ENCODE measurements at places on chromosomes 13 and 19. TPM values are rescaled to one million over a fixed set of nuclear protein-coding genes. Genes with fewer than 3 reads are reported as not detected.

Gene PNMA8C
- 0.05 TPM for total RNA-seq

Gene NLRP4
- under 0.01 TPM for total RNA-seq

Gene SLC5A5
- total RNA-seq = 0.09 TPM

Gene SLC15A1
- total RNA-seq = 0.80 TPM

Gene DACH1
- total RNA-seq = 2.5 TPM

Gene ELAVL3
- 0.09 TPM for total RNA-seq

Gene FGF22
- total RNA-seq = not detected

Gene CEACAM1
- total RNA-seq = 1.3 TPM

Gene SKA3
- total RNA-seq = 35.1 TPM

Gene TMEM147
- 45.0 TPM for total RNA-seq

Gene WDR88
- total RNA-seq = not detected

Gene ZNF317
- total RNA-seq = 24.8 TPM

Gene ANO8
- 2.2 TPM for total RNA-seq

Gene ZIC2
- 0.05 TPM for total RNA-seq

Gene URAD
- total RNA-seq = 0.38 TPM

Gene FFAR2
- total RNA-seq = 0.47 TPM

Gene ZNF709
- total RNA-seq = 5.0 TPM

Gene PCDH9
- 5.0 TPM for total RNA-seq

Gene P2RY11
- 5.6 TPM for total RNA-seq

Gene PEX11G
- total RNA-seq = 3.3 TPM

Gene NLRP9
- total RNA-seq = not detected

Gene NLRP5
- total RNA-seq = not detected

Gene ATP4B
- 0.38 TPM for total RNA-seq

Gene KISS1R
- 0.24 TPM for total RNA-seq

Gene LINGO3
- 0.05 TPM for total RNA-seq

Gene ZNF460
- 20.7 TPM for total RNA-seq

Gene CCL25
- total RNA-seq = 287 TPM

Gene ZNF808
- total RNA-seq = 12.1 TPM

Gene F7
- total RNA-seq = 0.24 TPM

Gene CRB3
- 1.1 TPM for total RNA-seq

Gene PIBF1
- total RNA-seq = 31.1 TPM

Gene HNRNPM
- total RNA-seq = 92.7 TPM

Gene FIZ1
- 4.6 TPM for total RNA-seq

Gene PDCD2L
- 14.1 TPM for total RNA-seq

Gene SERTM1
- total RNA-seq = 0.09 TPM

Gene SAMD4B
- total RNA-seq = 11.7 TPM

Gene CLDN10
- total RNA-seq = 0.94 TPM

Gene ZNF560
- 0.05 TPM for total RNA-seq

Gene GAPDHS
- total RNA-seq = 0.19 TPM

Gene MADCAM1
- 1.4 TPM for total RNA-seq

Gene ATXN8OS
- total RNA-seq = not detected

Gene FGF21
- total RNA-seq = not detected

Gene SOX21
- 0.05 TPM for total RNA-seq

Gene CYP2S1
- 0.99 TPM for total RNA-seq

Gene HRC
- 1.3 TPM for total RNA-seq

Gene IL11
- total RNA-seq = 0.38 TPM

Gene CFAP97D2
- 0.66 TPM for total RNA-seq

Gene EID2B
- total RNA-seq = 4.3 TPM

Gene SIGLEC5
- total RNA-seq = 0.90 TPM

Gene DCT
- 0.90 TPM for total RNA-seq

Gene ANGPTL8
- total RNA-seq = not detected

Gene DNASE2
- total RNA-seq = 14.6 TPM

Measured in thymus (tissue), 14 donors.